ENCODE measurements at places on chromosomes 7 and 10. TPM values are rescaled to one million over a fixed set of nuclear protein-coding genes. Genes with fewer than 3 reads are reported as not detected.

Gene DEPP1
- 26.2 TPM for total RNA-seq

Gene NUTM2B
- total RNA-seq: 0.38 TPM

Gene UNCX
- not detected for total RNA-seq

Gene LRRN3
- 0.59 TPM for total RNA-seq

Gene IRF5
- 6.6 TPM for total RNA-seq

Gene DLG5
- 13.7 TPM for total RNA-seq

Gene TMEM139
- total RNA-seq: 10.7 TPM

Gene NOC3L
- total RNA-seq: 7.9 TPM

Gene CALML5
- total RNA-seq: not detected

Gene PKD2L1
- not detected for total RNA-seq

Gene CRHR2
- 0.07 TPM for total RNA-seq

Gene HOXA13
- total RNA-seq: not detected

Gene ELFN1
- 9.5 TPM for total RNA-seq

Gene CREB5
- total RNA-seq: 170 TPM

Gene XRCC2
- total RNA-seq: 0.44 TPM

Gene CEP55
- 1.5 TPM for total RNA-seq

Gene GDF10
- total RNA-seq: 0.83 TPM

Gene TAF6
- total RNA-seq: 33.7 TPM

Gene NUTM2D
- total RNA-seq: 5.9 TPM

Gene ANKRD30A
- not detected for total RNA-seq

Gene MYOZ1
- 2.0 TPM for total RNA-seq

Gene GTF2IRD1
- total RNA-seq: 15.7 TPM
